Right cardiac atrium (tissue), 5 donors: ENCODE measurements at places on chromosomes 1 and 21.

GRCh38 chr1:175536369-175536768, 207.0 kb downstream of the TNR start:
- no peak for DNase-seq

GRCh38 chr1:99700020-99700419, 54.1 kb downstream of the PALMD start:
- DNase-seq = no peak

- DNase-seq = no peak
Measured at GRCh38 chr1:35406103-35406502, 137.6 kb downstream of the ZMYM4 start.

DNA sequence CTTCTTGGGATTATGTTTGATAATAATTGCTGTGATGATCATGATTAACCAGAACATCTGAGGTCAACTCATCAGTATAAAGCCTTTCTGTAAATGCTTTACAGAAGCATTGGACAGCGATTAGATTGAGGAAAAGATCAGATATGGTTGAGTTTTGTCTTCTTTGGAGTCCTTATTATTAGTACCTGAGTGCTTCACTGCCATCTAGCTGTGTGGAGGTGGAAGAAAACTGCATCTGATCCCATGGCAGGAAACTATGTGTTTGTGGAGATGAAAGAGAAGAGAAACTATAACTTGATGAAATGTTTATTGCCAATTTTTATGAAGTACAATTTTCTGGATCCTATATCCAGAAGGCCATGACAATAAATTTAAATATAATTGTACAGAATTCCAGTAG, 11.4 kb downstream of the FLG2 start:
- DNase-seq = no peak

- no peak for DNase-seq
Measured at GRCh38 chr1:225888898-225889601, at the start of gene LEFTY1. LEFTY1 (minus strand) TSS chr1:225889146; CDS start chr1:225889066, 80 bp downstream.

GRCh38 chr21:41365377-41366107, 3.7 kb downstream of the MX2 start:
- DNase-seq = no peak

GRCh38 chr1:243268751-243269460, 13.1 kb downstream of the SDCCAG8 start:
- DNase-seq = no peak

DNA sequence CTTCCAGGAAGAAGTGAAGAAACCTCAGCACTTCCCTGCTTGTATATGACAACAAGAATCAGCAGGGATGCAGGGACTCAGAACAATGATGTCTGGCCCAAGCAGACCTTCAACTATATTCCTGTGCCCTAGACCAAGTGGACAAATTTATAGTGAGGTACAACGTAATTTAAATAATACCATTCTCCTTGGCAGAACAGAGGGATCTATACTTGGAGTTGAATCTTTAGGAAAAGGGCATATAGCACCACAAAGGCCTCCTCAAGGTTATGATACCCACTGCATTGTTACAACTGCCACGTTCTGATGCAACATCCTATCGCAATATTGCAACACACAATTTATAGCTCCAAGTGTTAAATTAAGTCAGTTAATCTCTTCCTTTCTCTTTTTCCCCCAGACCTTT, 29.1 kb upstream of the GFI1 start:
- no peak for DNase-seq

DNA sequence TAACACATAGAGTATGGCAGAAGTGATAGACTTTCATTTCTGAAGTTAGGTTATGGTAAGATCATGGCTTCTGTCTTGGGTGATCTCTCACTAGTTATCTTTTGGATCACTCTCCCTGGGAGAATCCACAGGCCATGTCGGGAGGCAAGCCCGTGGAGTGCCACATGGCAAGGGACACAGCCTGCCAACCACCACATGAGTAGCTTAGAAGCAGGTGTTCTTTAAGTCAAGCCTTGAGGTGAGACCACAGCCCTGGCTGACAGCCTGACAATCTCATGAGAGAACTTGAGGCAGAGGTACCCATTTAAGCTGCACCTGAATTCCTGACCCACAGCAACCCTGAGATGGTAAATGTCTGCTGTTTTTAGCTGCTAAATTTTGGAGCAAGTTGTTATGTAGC, 130.4 kb downstream of the KCNN3 start:
- DNase-seq = no peak
